ENCODE measurements at places on chromosomes 16 and 17. TPM values are rescaled to one million over a fixed set of nuclear protein-coding genes. Genes with fewer than 3 reads are reported as not detected.

ADAT1 gene
- 19.3 TPM for total RNA-seq

KRTAP9-8 gene
- total RNA-seq, result not detected

GP2 gene
- not detected for total RNA-seq

ALOX12 gene
- not detected for total RNA-seq

CTF1 gene
- total RNA-seq, result 6.5 TPM

TMC7 gene
- total RNA-seq, result 0.67 TPM

KRTAP16-1 gene
- total RNA-seq, result not detected

GLP2R gene
- 0.11 TPM for total RNA-seq

SMTNL2 gene
- total RNA-seq, result 40.4 TPM

SPATA22 gene
- 0.51 TPM for total RNA-seq

DBNDD1 gene
- total RNA-seq, result 6.3 TPM

EZH1 gene
- 47.2 TPM for total RNA-seq

ZP2 gene
- total RNA-seq, result not detected

ZSCAN10 gene
- not detected for total RNA-seq

Data from Right ventricle myocardium superior (tissue), 1 donor.